ENCODE measurements at places on chromosomes 12 and 14. TPM values are rescaled to one million over a fixed set of nuclear protein-coding genes. Genes with fewer than 3 reads are reported as not detected.
A peak's percentile ranks its signal among the peaks of the same experiment; 100 is the strongest.

GRCh38 chr14:65261946-65262345 lies 150.6 kb upstream of the FUT8 start:
- no peaks in the 10 kb centered on the region for H3K4me1 ChIP-seq
- no peak overlapping the region for H3K27ac ChIP-seq
- no peak for DNase-seq
- no peaks in the 10 kb centered on the region for H3K36me3 ChIP-seq
- H3K27me3 ChIP-seq, result no peaks in the 10 kb centered on the region

Gene GPRC5D
- total RNA-seq, result not detected

Gene KRT83
- total RNA-seq, result not detected

GRCh38 chr12:62659453-62660295 lies 193.0 kb downstream of the MON2 start:
- H3K4me1 ChIP-seq, result peaks cover 55% of the 10 kb centered on the region
- H3K4me3 ChIP-seq, result peak overlapping the region; percentile 6
- H3K27ac ChIP-seq, result peak overlapping the region; percentile 98
- H3K36me3 ChIP-seq, result no peaks in the 10 kb centered on the region
- peaks cover 9% of the 10 kb centered on the region for H3K27me3 ChIP-seq

DNA sequence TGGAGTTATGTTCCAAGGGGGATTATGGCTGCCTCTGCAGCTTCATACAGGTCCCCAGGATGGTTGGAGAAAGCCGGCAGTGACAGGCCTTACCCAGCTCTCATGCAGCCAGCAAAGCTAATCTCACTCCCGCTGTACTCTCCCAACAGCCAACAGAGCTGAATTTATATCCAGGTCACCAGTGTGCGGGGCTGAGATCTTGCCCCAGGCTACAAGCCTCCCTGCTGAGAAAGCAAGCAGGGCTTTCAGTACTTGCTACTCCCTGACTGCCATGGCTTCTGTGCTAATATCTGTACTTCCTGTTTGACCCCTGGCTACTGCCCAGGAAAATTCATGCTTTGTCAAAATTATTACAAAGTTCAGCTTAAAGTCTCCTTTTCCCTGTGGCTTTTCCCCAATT lies 92.9 kb downstream of the ATP23 start:
- H3K4me3 ChIP-seq, result no peak overlapping the region
- H3K27ac ChIP-seq, result no peak overlapping the region
- no peaks in the 10 kb centered on the region for H3K36me3 ChIP-seq
- DNase-seq, result no peak

Gene TDRD9
- not detected for total RNA-seq
